GM19239 (cell line): ENCODE measurements at places on chromosomes 3 and 15.

DNA sequence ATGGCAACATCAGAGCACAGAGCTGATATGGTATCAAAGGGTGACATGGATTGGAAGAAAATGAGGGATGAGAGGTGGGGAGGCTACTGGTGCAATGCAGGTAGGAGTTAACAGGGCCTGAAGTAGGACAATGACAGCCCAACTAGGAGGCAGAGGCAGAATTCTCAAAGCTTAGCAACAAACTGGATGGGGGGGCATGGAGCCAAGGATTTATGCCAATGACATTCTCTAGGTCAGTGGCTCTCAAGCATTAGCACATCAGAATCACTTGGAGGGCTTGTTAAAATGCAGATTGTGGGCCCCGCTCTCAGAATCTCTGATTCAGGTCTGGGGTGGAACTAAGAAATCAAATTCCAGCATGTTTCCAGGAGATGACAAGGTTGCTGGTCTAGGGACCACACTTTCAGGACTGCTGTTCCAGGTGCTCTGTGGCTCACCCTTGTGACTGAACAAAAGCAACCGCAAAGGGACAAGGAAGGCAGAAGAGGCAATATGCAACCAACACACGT is 98.0 kb upstream of the TNIK start:
- no peak for DNase-seq

GRCh38 chr15:93202405-93202804 is 113.4 kb upstream of the RGMA start:
- no peak for DNase-seq

DNA sequence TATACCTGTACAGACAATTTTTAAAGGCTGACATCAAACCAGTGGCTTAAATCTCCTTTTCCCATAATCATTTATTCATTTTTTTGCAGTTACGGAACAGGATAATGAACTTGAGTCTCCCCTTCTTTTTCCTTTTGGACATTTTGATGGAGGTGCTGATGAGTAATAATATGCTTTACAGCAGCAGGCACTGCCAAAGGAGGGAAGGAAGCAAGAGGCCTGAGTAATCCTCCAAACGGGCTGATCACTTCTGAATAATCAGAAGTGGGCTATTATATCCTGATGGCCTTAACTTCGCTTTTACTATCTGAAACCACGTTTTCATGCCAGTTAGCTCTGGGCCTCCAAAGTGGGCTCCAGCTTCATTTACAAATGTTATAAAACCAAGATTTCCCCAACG is 527.2 kb downstream of the FOXP1 start:
- no peak for DNase-seq

DNA sequence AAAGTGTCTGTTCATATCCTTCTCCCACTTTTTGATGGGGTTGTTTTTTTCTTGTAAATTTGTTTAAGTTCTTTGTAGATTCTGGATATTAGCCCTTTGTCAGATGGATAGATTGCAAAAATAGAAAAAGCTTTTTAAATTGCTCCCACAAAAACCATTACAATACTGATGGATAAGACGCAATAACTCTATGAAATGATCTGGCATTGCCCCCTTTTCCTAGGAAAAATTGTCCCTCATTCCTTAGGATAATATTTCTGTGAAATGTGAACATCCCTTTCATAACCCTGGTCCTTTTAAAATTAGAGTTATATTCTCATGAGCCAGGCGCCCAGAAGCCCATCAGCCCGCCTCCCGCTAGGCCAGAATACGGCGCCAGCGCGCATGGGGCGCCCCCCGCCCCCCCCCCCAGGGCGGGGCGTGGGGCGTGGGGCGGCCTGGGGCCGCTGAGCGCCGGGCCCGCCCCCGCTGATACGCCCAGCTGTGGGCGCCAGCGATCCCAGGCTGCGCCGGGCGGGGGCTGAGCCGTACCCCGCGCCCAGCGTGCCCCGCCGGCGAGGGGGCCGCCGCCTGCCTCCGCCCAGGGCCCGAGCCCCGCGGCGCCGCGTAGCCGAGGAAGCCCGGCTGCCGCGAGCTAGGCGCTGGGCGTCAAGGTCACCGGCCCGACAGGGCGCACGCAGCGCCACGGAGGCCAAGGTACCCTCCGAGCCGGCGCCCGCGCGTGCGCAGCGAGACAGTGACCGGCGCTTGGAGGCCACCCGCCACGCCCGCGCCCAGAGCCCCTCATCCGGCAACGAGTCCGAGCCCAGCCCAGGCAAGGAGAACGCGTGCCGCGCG is 11.1 kb upstream of the ROPN1B start:
- DNase-seq, result no peak

GRCh38 chr3:120418446-120418845 is 32.3 kb downstream of the FSTL1 start:
- no peak for DNase-seq

- DNase-seq, result no peak
These were observed 531.3 kb upstream of the UBE2E2 start for GRCh38 chr3:22671848-22672247.

DNA sequence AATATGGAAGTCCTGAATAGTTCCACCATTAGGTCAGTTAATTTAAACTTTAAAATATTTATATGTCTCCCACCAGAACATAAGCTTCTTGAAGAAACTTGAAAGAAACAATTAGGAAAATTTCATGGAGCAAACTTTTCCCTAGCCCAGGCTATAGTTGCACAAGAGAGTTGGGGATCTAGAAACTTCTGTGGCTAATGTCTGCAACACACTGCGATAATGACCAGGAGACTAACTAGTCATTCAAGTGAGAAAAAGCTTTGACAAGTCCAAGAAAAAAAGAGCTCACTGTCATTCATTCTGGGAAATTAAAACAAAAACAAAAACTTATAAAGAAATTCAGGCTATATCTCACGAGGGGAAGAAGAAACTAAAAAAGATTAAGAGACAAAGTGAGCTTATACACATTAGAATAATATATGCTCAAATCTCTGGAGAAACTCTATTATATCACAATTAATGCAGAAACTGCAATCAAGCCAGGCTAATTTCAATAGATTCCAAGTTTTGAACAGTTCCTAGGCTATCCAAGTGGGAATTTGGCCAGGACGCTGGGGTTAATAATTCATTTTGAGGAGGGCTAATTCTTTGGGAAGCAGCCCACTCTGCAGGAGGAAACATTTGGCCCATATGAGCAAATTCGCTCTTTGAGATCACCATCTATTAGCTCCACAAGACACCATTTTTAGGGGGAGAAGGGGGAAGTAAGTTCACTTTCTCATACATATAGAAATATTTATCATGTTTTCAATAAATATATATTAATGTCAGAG is 134.6 kb downstream of the MEIS2 start:
- DNase-seq, result no peak

- DNase-seq, result no peak
These were observed 107.7 kb downstream of the TCF12 start for GRCh38 chr15:57026016-57026592.

DNA sequence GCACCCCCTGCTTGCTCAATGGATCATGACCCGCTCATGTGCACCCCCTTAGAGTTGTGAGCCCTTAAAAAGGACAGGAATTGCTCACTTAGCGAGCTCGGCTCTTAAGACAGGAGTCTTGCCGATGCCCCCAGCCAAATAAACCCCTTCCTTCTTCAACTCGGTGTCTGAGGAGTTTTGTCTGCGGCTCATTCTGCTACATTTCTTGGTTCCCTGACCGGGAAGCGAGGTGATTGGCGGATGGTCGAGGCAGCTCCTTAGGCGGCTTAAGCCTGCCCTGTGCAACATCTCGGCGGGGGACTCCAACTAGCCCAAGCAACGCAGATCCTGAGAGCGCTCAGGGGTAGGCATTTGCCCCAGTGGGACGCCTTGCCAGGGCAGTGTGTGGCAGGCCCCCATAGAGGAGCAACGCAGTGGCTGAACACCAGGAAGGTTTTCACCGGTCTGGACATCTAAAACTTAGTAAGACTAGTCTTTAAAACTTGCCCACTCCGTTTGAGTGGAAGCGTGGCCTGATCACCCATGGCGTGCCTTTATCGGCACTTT is 9.5 kb downstream of the SLCO2A1 start:
- no peak for DNase-seq

DNA sequence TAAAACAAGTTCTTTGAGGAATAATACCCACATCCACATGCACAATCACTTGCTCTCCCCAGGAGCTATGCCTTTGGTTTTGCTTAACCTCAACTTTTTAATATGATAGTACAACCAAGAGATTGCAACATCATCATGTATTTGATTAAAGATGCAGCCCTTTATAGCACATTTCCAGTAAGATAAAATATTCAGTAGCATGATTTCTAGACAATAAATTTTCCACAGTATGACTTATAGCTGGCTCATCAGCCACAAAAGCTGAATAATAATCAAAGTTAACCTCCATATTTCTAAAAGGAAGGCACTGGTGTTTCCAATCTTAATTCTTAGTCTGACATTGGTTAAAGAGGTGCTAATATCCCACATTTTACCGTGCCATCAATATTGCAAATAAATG is 622.5 kb downstream of the TBL1XR1 start:
- DNase-seq, result no peak

DNA sequence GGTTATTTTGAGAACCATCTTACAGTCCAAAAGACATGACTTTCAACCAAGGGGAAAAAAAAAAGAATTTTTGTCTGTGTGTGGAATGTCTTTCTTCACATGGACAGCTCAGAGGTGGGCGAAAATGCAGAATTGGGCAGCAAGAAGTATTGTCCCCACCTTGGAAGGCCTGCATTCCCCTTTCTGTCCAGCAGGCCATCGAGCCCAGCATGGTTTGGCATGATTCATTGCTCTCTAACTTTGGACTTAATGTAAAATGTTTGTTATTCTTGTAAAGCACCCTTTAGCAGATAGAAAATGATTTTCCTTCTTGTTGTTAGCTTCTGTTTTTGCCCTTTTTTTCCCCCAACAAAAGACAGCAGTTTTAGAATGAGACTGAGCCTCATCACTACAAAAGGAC is 12.4 kb downstream of the MYO1E start:
- DNase-seq, result no peak

GRCh38 chr3:124202754-124203153 is 210.8 kb upstream of the ROPN1 start:
- no peak for DNase-seq

GRCh38 chr3:45659661-45660566 is 29.3 kb upstream of the SACM1L start:
- no peak for DNase-seq

DNA sequence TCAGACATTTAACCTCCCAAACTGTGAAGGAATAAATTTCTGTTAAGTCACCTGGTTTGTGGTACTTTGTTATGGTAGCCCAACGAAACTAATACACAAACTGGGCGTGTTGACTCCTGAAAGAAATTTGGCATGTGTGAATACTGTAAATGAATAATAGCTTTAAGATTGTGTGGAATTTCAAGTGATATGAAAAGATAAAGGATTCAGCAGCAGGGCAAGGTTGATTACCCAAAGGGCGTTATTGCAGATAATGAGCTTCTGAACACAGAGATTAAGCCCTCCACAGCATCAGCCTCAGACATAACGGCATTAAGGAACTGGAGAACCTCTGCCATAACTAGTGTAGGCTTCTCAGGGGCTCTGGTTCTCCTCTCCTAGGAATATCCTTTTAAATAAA is 451.5 kb upstream of the NECTIN3 start:
- DNase-seq, result no peak

GRCh38 chr3:14244521-14245247 is 66.1 kb downstream of the LSM3 start:
- no peak for DNase-seq

DNA sequence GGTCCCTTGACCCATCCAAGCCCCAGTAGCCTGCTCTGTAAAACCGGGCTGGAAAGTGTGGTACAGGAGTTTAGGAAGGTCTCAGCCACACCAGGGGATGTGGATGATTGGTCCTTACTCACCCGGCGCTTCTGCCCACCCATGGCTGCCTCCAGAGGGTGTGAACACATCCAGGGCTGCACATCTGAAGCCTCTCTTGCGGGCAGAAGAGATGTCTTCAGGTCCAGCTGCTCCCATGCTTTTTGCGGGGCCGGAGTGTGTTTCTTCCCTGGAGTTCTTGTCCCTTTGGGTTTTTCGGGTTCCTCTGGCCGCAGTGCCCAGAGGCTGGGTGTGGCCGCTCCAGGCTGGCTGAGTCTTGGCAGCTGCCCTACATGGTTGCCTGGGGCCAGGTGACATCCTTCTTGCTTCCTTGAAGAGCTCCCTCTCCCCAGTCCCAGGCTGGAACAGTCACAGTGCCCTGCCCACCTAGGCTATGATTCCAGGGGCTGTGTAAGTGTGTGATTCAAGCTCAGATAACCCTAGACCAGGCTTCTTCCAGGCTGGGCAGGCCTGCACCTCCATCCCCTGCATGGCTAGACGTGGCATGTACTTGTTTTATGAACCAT is 33.9 kb downstream of the HDAC11 start:
- DNase-seq, result no peak

DNA sequence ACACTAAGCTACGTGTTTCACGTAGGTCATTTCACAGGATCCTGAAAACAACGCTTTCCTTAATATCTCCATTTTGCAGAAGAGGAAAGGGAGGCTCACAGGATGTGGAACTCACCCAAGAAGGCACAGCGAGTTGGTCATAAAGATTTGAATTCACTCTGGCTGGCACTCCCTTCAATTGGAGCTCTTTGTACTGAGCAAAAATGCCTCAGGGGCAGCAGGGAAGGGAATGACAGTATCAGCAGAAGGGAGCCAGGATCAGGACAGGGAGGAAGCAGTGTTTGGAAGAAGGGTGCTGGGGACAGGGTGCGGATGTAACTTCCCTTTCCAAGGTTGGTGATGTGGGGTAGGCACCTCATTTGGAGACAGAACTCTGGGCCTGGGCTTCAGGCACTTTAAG is 1.1 kb upstream of the ST6GAL1 start:
- DNase-seq, result no peak

- no peak for DNase-seq
These were observed 209.9 kb upstream of the SEMA6D start for GRCh38 chr15:47507221-47507985.

DNA sequence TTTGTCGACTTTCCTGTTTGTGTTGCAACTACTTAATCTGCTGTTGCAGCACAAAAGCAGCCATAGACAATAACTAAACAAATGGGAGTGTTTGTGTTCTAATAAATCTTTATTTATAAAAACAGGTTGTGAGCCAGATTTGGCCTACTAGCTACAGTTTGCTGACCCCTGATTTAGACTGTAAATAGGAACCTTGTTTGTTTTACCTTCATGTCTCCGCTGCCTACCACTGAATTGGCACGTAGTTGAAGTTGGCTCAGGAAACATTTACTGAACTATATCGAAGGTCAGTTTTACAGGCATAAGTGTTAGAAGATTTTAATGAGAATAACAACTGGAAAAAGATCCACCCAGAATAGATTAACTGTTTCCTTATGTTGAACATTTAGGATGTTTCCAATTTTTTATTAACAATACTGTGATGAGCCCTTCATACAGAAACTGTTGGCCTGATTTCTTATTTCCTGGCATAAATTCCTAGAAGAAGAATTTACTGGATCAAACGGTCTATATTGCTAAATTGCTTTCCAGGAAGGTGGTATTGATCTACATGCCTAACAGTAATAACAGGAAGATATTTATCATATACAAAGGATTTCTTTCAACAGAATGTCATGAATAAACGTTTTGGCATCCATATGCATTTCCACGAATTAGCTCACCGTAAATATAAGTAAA is 156.2 kb upstream of the NR2E3 start:
- DNase-seq, result no peak

- DNase-seq, result no peak
These were observed 63.0 kb downstream of the LINGO1 start for GRCh38 chr15:77569729-77570125.

- no peak for DNase-seq
These were observed 38.8 kb upstream of the TIMP4 start for GRCh38 chr3:12197475-12197874.
